ENCODE measurements at places on chromosomes 16 and 17.

DNA sequence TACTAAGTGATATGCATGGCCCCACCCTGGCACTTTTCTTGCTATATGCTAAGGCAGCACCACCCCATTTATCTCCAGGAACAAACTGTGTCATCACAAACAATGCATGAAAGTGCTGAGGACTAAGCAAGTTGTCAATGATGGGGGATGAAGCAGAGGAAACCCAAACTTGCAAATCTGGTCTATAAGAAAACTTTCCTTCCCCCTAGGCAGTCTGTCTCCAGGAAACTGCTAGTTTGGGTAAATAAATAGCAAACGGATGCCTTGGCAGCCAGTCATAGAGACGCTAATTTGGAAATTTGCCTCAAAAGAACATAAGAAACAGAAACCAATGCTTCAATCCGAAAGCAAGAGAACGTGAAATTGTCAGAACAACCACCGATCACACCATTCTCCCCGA is 5.6 kb upstream of the HSBP1 start:
- no peak for DNase-seq

- DNase-seq, result no peak
Measured at GRCh38 chr17:82231562-82232321, 2.9 kb downstream of the SLC16A3 start.

DNA sequence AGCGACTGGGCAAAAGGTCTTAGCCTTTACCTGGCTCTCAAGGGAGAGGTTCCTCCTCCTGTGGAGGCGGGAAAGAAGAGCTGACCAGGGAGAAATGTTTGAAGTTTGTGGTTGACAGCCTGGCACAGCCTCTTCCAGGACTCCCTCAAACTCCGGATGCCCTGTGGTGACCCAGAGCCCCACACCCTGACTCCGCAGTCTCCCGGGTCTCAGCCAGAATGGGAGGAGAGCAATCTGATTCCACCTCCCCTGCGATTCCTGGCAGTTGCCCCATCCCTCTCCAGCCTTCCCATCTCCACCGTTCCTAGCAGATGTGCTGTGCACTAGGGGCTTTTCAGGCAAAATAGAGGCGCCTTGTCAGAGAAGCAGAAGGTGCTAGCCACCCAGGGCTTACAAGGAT is 5.5 kb upstream of the DNAI2 start:
- no peak for DNase-seq

- DNase-seq, result no peak
Measured at GRCh38 chr17:22305356-22306071, 613.2 kb downstream of the KCNJ18 start.

GRCh38 chr17:19388791-19389785 is 2.1 kb upstream of the MFAP4 start:
- DNase-seq, result no peak

DNA sequence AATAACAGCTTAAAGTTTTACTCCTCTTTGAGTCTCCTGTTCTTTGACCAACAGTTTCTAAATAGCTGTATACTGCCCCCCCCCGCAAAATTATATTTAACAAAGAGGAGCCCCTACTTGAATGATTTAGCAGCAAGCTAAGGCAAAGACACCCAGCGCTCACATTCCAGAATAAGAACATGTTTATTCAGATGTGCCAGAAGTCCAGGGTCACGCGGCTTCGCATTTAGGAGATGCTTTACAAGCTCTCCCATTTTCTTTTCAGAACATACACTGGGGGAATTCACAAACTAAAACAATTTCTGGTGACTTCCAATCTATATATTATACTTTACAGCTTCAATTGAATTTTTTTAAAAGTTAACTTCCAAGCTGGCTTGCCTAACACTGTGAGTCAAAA is 5.3 kb downstream of the PLD6 start:
- no peak for DNase-seq

DNA sequence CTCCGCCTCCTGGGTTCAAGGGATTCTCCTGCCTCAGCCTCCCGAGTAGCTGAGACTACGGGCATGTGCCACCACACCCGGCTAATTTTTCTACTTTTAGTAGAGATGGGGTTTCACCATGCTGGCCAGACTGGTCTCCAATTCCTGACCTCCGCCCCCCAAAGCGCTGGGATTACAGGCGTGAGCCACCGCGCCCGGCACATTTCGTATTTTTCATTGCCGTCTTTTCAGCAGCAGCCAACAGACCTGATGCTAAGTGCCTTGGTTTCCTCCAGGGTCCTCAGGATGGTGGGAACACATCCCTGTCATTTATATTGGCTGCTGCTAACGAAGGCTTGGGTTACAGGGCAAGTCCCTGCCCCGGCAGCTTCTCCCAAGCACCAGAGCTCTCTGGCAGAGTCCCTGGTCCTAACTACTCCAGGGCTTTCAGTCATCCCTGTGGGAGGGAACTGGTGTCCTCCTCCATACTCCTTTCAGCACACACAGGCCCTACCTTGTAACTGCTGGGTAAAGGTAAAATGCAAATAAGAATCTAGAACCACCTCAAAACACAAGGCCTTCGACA is 1.5 kb upstream of the RNF157 start:
- DNase-seq, result no peak

DNA sequence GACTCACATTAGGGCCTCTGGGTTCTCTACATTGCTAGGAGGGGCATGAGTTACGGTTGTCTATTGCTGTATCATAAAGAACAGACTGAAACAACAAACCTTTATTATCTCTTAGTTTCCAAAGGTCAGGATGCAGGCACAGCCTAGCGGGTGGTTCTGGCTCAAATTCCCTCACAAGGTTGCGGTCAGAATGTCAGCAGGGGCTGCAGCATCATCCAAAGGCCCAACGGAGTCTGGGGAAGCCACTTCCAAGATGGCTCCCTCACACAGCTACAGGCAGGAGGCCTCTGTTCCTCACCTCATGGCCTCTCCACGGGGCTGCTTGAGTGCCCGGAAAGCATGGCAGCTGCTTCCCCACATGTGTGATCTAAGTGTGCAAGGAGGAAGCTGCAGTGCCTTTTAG is 29.6 kb upstream of the ZFPM1 start:
- DNase-seq, result no peak

- DNase-seq, result no peak
Measured at GRCh38 chr16:23902748-23903414, 67.1 kb downstream of the PRKCB start.

GRCh38 chr16:11650641-11651591 is 17.3 kb upstream of the SNN start:
- DNase-seq, result no peak

GRCh38 chr17:58085039-58085715 is 2.0 kb downstream of the DYNLL2 start:
- no peak for DNase-seq

GRCh38 chr16:27285676-27286196 is 17.2 kb upstream of the NSMCE1 start:
- no peak for DNase-seq

- no peak for DNase-seq
Measured at GRCh38 chr16:69709456-69710084, 16.8 kb downstream of the NQO1 start.

DNA sequence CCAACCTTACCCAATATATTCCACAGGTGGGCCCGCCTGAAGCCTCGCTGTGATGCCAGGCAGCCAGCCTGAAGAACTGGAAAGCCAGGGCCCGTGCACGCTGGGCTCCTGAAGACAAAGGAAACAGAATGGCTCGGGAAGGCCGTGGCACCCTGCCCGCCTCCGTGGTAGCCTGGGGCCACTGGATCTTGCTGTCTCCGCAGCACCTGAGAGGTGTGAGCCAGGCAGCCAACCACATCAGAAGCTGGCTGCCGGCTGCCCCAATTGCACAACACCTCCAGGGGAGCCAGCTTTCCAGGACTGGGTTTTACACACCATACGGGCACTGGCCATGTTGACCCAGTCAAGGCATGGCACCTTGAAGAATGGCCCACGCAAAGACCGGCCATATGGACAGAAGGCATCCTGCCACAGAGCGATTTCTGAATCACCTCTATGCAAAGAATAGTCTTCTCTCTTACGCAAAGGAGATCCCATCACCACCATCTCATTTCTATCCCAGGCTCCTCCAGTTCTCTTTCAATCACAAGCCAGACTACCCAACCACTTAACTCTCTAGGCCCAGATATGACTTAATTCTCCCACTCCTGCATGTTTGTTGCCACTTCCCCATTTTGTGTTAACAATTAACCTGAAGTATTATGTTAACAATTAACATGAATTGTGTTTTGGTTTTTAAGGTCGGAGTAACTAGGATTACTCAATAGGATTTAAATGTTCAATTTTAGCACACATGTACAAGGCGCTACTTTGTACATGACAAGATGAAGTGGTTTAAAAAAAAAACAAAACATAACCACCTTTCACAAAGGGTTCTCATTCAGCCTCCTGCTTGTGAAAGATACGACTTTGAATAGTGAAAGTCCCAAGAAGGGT is 32.1 kb downstream of the ZFHX3 start:
- no peak for DNase-seq

- DNase-seq, result no peak
Measured at GRCh38 chr16:88566158-88566557, 4.0 kb upstream of the ZC3H18 start.

DNA sequence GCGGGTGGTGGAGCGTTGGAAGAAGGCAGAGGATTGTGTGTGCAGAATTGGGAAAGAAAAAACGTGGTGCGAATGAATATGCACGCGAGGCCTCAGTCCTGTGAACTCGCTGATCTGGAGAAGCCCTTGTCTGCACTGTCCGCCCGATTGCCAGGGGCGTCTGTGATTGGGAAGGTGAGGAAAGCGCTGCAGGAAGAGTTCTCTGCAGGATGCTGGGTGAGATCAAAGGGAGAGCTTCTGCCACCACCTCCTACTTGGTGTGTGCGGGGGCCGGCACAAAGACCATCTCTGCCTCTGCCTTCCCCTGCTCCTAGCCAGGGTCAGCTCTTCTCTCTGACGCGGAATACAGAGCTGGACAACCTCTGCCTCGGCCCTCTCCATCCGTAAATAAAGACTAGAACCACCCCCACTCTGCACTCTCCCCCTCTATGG is 841 bp upstream of the RAB5C start:
- DNase-seq, result no peak

GRCh38 chr17:31580706-31581490 is 189.4 kb downstream of the RAB11FIP4 start:
- DNase-seq, result no peak

- no peak for DNase-seq
Measured at GRCh38 chr17:77326076-77326591, 185.4 kb downstream of the SEC14L1 start.

GRCh38 chr17:46832945-46833839 is 14.7 kb upstream of the WNT3 start:
- DNase-seq, result no peak

DNA sequence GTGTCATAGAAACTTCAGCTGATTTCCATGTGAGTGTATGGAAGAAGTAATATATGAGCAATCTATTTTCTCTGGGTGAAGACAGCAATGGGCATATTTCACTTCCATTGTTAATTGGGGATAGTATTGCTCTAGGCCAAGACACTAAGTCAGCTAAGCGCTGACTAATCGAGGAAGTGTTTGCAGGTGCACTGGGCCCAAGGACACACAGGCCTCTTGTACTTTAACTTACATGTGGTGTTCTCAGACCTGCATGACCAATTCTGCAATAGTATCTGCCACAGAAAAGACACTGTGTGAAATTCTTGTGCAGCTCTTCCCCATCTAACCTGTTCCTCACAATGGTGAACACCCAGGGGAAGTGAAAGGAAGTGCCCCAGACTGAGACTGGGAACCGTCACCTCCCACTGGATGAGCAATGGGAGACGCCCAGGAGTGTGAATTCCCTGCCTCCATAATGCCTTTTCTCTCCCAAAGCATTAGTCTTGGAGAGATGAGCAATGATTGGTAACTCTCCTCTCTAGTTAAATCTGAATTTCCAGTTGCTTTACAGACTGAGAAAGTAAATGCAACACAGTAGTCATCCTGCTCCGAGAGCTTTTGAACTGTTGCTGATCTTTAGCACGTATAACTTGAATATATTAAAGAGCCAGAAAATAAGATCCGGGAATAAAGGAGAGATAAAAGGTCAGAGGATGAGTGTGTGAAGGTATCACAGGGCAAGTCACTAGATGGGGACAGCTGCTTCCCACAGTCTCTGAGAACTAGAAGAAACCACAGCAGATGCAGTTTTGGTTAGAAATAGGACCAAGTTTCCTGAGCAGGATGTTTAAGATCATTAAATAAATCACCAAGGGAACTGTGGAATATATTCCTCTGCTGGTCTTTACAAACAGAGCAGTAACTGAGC is 82.6 kb downstream of the CDK5R1 start:
- DNase-seq, result no peak

- no peak for DNase-seq
Measured at GRCh38 chr16:19843371-19843770, 41.3 kb downstream of the GPRC5B start.
